ENCODE measurements at places on chromosomes 6 and 20. TPM values are rescaled to one million over a fixed set of nuclear protein-coding genes. Genes with fewer than 3 reads are reported as not detected.

Gene HLA-DMB
- total RNA-seq: 14.0 TPM

DNA sequence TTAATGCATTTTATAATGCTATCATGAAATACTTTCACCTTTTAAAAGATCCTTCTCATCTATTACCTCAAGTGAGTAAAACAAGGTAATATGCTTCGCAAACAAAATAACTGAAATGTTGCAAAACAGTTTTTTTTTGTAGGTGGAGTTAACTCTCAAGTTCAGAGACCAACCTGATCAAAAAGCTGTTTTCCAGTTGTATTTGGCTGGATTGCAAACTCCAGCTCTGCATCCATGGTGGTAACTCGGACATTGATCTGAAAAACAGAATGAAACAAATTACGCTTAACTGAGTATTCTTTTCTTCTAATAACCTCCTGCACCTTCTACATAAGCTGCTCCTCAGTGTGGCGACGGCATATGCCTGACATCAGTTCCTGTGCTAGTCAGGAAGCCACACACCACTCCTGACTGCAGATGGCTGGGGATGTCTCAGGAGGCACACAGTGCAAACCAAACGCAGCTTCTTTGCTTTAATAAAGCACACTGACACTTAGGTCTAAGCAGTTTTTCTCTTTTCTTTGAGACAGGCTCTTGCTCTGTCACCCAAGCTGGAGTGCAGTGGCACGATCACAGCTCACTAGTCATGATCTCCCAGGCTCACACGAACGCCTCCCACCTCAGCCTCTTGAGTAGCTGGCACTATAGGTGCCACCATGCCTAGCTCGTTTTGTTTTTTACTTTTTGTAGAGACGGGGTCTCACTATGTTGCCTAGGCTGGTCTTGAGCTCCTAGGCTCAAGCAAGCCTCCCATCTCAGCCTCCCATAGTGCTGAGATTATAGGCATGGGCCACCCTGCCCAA lies 29.9 kb downstream of the EZR start:
- peak; percentile 58 for DNase-seq

Gene HTR1E
- not detected for total RNA-seq

Gene SLC25A27
- 0.64 TPM for total RNA-seq

- no peak for DNase-seq
Observed at GRCh38 chr6:138115201-138115600, 8.0 kb upstream of the PERP start.

Gene TOMM6
- total RNA-seq: 157 TPM

- no peak for DNase-seq
Observed at GRCh38 chr20:22414305-22414742, 170.0 kb downstream of the FOXA2 start.

GRCh38 chr6:106477790-106478189 lies 117.3 kb downstream of the CRYBG1 start:
- no peak for DNase-seq

All from activated naive CD8-positive, alpha-beta T cell treated with anti-CD3 and anti-CD28 coated beads, Interleukin-2, amount 10 ng/mL, durations not matched to agents 7 days and 5 days (primary cell).